ENCODE measurements at places on chromosomes 3 and 15. TPM values are rescaled to one million over a fixed set of nuclear protein-coding genes. Genes with fewer than 3 reads are reported as not detected.

The PLA2G4B gene
- total RNA-seq = 0.33 TPM

The FILIP1L gene
- total RNA-seq = 88.3 TPM

The UBP1 gene
- total RNA-seq = 28.7 TPM

The PAK2 gene
- 43.9 TPM for total RNA-seq

The ITIH1 gene
- total RNA-seq = not detected

The FBXO40 gene
- total RNA-seq = not detected

The MLH1 gene
- total RNA-seq = 43.5 TPM

Data from placental epithelial cell (primary cell).